ENCODE measurements at places on chromosomes 1 and 21.

DNA sequence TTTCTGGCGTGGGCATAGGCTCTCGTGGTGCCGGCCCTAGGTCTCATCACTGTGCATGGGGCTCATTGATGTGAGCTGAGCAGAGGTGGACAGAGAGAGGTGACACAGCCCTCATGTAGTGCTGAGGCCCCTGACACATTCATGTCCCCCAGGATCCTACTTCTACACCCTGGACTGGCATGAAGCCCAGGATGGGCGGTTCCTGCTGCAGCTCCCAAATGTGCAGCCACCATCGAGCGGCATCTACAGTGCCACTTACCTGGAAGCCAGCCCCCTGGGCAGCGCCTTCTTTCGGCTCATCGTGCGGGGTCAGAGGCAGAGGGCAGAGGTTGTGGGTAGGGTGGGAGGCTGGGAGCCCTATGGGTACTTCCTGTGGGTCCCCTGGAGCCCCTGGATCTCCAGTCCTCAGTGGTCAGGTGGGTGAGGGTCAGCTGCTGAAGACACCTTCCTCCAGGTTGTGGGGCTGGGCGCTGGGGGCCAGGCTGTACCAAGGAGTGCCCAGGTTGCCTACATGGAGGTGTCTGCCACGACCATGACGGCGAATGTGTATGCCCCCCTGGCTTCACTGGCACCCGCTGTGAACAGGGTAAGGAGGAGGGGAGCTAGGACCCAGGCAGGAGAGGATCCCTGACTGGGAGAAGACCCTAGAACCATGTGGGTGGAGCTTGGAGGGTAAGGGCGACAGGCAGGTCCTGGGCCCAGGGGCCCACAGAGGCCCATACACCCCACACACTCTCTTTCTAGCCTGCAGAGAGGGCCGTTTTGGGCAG is 6.1 kb downstream of the TIE1 start:
- DNase-seq, result no peak

GRCh38 chr1:29467989-29468900 is 231.9 kb downstream of the PTPRU start:
- no peak for DNase-seq

DNA sequence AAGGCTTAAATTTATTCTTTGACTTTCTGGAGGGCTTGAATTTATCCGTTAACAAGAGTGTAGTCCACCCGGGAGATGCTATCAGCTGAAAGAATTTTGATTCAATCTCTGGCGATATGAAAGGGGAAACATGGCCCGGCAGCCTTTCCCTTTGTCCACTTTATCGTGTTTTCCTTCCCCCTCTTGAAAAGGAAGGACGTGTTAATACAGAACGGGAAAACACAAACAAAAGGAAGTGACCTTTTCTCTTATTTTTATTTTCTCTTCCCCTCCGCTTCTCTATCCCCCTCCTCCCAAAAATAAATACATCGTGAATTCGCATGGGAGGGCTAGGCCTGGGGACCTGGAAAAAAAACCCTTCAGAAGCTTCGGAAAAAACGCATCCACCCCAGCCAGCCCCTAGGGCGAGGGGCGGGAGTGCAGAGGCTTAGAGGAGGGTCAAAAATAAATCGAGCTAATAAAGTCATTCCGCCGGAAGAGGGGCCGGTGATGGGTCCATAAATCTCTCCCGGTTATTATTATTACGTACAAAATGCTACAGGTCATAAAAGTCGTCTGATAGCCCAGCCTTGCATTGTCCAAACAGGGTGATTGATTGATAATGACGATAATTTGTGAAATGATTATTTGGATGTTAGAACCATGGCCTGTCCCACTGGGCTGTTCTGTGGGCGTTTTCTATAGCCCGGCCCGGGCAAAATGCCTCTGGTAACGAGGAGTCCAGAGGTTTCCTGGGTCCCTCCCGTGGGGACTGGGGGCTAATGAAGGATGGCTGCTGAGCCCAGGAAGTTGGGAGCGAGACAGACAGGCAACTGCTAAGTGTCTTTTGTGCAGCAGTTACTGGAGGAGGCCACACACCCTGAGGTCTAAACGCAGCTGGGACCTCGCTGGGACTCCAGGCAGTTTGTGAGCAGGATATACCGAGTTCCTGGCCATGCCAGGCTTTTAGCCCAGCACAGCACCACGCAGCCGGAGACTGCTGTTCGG is 179.4 kb downstream of the PRDM16 start:
- no peak for DNase-seq

DNA sequence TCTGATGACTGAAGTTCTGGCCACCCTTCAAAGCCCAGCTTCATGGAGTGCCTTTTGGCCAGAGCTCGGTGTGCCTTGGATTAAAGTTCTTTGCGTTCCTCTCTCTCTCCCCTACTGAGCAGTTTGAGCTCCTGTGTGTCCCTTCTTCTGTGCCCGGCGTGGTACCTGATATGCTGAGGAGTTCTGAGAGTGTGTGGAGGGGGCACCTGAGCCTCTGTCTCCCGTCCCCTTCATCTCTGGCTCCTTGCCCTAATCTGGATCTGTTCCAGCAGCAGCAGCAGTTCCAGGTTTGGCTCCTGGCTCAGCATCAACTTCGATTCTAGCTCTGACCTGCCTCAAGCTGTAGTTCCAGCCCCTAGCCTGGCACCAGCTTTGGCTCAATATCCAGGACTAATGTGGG is 25.1 kb upstream of the MYCL start:
- no peak for DNase-seq

- no peak for DNase-seq
Observed at GRCh38 chr1:235818632-235819136, 48.0 kb downstream of the LYST start.

DNA sequence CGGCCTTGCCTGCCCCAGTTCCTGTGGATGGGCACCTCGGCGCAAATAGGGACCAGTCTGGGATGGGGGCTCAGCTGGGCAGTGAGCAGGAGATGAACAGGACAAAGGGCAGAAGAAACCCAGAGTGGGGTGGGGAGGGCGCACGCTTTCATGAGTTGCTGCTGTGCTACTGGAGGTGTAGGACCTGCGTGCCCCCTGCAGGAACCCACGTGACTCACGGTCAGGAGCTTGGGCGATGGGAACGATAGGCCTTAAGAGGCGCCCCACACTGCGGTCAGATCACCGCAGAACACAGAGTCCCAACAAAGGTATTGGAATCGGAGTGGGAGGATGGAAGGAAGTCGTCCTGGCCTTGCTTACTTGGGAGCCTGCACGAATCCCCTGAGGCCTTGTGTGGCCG is 17.2 kb downstream of the PRDM15 start:
- no peak for DNase-seq

DNA sequence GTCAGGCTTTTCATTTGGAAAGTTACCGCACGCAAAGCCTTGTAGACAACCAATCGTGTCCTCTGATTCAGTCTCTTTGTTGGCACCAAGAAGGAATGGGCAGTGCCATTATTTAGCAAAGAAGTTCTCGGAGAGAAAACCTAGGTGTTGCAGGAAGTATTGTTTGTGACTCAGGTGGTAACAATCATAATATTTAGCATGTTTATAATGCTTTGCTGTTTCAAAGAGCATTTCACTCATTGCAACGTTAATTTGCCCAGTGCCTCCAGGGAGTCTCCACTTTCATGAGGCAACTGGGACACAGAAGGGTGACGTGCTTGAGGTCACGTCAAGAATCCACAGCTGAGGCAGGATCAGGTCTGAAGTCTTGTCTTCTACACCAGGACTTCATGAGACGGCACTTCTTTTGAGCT is 31.4 kb downstream of the STPG1 start:
- no peak for DNase-seq

DNA sequence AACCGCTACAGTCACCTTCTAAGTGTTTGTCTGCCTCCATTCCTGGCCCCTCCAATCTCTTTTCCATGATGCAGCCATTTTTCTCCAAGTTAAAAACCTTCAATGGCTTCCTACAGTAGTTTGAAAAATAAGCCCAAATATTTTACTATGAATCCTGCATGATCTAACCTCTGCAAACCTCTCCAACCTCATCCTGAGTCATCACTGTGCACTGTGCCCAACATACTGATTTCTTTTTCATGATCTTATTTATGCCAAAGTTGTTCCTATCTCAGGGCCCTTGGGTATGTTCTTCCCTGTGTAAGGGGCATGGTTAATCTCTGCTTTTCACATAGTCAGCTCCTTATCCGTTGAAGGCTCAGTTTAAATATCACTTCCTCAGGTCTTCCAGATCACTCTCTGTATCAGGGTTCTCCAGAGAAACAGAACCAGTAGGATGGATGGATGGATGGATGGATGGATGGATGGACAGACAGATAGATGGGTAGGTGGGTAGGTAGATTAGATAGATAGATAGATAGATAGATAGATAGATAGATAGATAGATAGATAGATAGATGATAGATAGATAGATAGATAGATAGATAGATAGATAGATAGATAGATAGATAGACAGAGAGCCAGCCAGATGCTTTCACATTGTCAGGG is 18.1 kb upstream of the PTPN14 start:
- DNase-seq, result no peak

DNA sequence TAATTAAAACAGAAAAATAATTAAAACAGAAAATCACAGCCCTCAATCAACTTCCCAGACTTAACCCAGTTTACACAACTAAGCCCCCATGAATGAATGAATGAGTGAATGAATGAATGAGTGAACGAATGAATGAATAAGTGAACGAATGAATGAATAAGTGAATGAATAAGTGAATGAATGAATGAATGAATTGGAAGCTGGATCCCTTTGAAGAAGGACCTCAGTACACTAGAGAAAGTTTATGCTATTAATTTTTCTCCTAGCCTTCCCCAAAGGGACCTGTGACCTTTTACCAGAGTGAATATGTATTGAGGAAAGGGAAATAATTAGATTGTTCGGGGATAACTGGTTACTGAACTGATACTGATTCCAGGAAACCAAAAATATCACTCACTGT is 5.6 kb downstream of the SPSB1 start:
- DNase-seq, result no peak

- no peak for DNase-seq
Observed at GRCh38 chr1:235138821-235139220, 10.2 kb upstream of the TOMM20 start.

DNA sequence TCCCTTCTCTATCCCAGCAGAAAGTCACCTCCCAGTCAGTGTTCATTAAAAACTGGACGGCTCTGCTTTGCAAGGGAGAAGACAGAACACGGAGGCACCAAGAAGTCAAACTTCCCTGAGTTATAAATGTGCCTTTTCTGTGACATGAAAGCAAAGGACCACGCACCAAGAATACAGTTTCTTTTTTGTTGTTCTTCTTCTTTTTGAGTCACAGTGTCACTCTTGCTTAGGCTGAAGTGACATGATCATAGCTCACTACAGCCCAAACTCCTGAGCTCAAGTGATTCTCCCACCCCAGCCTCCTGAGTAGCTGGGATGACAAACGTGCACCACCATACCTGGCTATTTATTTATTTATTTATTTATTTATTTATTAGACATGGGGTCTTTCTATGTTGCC is 22.7 kb downstream of the GLUL start:
- no peak for DNase-seq

GRCh38 chr1:244439391-244440032 is 12.2 kb downstream of the ADSS2 start:
- no peak for DNase-seq

GRCh38 chr1:180407051-180407450 is 95.3 kb downstream of the ACBD6 start:
- no peak for DNase-seq

- DNase-seq, result no peak
Observed at GRCh38 chr21:45939521-45940045, 42.0 kb upstream of the COL6A1 start.

- DNase-seq, result no peak
Observed at GRCh38 chr1:66380452-66381212, 153.3 kb upstream of the SGIP1 start.

DNA sequence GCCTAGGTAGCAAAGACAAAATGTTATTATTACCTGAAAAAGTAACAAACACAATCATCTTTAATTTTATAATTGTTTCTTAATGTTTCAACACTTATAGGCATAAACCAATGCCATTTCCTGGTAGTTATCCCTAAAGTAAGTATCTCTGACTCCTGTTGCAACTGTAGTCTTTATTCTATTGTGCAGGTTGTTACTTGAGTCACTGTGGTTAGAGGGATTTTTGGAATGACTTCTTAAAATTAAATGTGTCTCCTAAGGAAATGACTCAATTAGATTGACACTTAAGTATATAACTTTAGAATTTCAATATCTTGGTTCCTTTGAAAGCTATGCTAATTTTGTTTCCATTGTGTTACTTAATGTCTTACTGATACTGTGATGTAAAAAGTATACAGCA is 143.9 kb downstream of the PHTF1 start:
- no peak for DNase-seq

- no peak for DNase-seq
Observed at GRCh38 chr1:7624791-7625355, 146.2 kb upstream of the VAMP3 start.

GRCh38 chr1:115501476-115501875 is 140.3 kb upstream of the VANGL1 start:
- DNase-seq, result no peak

DNA sequence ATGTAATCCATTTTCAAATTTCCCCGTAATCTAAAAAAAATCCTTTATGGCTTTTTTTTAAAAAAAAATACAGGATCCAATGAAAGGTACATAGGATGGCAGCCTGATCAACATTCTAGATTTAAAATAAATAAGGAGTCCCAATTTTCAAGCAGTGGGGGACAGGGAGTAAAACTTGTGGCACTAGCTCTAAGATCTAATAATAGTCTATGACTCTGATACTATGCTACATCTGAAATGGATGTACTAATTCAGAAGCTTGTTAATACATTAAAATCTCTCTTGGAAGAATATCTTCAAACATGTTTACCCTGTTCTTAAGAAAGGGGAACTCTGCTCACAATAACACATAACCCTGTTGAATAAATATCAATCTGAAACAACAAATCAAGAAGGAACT is 8.5 kb downstream of the DIPK1A start:
- no peak for DNase-seq

- DNase-seq, result no peak
Observed at GRCh38 chr1:211715971-211716370, 40.5 kb upstream of the NEK2 start.

- DNase-seq, result no peak
Observed at GRCh38 chr1:209248649-209249279, 334.8 kb upstream of the CAMK1G start.

GRCh38 chr1:36384542-36385409 is 948 bp downstream of the STK40 start:
- DNase-seq, result no peak

- DNase-seq, result no peak
Observed at GRCh38 chr1:61301824-61302657, 219.7 kb downstream of the NFIA start.
